ENCODE measurements at places on chromosomes 11 and 22.

GRCh38 chr22:45880716-45881523 is 96.0 kb downstream of the WNT7B start:
- no peak for DNase-seq

- DNase-seq: no peak
These were observed 13.7 kb downstream of the TBC1D22A start for GRCh38 chr22:46775850-46776826.

- DNase-seq: no peak
These were observed 682 bp downstream of the ATM start for GRCh38 chr11:108223348-108224149.

- no peak for DNase-seq
These were observed 117.4 kb upstream of the SERPIND1 start for GRCh38 chr22:20656516-20656901.

- DNase-seq: no peak
These were observed 98.7 kb downstream of the WNT7B start for GRCh38 chr22:45878051-45878781.

- DNase-seq: no peak
These were observed 86.4 kb downstream of the CDKN1C start for GRCh38 chr11:2798951-2799761.

GRCh38 chr11:117824571-117825537 is at the start of gene FXYD2:
Gene FXYD2, minus strand, starts transcription at chr11:117824744. Its CDS starts 66 bp downstream, at chr11:117824678.
- DNase-seq: no peak

DNA sequence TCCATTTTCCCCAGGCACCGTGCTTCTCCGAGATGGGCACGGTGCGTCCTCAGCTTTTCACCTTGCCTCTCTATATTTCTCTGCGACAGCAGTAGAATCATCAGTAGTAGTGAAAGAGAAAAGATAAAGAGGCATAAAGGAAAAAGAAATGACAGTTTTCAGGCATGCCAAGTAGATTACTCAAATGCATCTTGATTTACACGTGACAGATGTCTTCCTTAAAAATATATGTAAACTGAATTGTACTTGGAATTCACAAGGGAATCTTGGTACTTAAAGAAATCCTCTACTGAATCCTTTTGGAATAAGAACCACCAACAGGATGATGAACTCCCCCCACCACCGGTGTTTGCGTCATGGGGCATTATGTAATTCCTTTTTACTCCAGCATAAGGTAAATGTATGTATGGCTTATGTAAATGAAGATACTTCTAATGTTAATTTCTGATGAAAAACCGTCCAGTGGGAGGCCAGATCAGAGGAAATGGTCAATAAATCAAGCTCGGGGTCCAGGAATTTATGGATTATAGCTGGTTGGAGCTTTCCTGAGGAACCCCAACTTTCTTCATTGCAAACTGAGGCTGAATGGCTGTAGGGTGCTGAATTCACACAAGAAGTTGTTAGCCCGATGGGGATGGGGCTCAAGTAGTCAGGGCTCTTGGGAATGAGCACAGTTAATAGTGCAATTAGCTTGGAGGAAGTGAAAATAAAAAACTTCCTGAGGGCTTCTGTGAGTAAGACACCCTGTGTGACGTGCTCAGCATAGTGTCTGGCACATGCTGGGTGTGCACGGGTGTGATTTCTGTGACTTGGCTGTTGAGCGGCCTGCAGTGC is 630.4 kb downstream of the OPCML start:
- DNase-seq: no peak

GRCh38 chr11:82714346-82715174 is 19.1 kb downstream of the FAM181B start:
- DNase-seq: no peak

DNA sequence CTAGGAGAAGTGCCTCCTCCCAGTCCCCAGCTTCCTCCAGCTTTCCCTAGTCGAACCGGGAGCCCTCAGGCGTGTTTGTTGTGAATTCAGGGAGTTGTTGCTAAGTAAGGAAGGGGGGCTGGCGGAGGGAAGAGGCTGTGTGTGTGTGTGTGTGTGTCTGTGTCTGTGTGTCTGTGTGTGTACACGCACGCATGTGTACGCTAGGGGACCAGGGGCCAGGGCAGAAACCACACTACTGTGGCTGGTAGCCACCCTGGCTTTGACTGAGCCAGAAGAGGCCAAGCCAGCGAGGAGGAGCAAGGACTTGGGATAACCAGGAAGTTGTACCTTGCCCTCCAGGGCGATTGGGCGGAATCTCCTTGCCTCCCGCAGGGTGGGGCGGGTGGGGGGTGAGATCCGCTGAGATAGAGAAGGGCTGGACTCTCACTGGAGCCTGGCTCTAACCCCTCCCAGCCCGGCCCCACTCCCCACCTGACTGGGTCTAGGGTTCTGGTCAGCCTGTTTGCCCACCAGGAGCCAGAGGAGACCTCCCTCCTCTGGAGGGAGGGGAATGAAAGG is 7.5 kb downstream of the BCL9L start:
- DNase-seq: no peak

GRCh38 chr22:23384923-23385677 is 195.0 kb downstream of the IGLL1 start:
- no peak for DNase-seq

GRCh38 chr11:57638005-57638781 is 11.5 kb downstream of the YPEL4 start:
- no peak for DNase-seq

- no peak for DNase-seq
These were observed 647.6 kb downstream of the BRD1 start for GRCh38 chr22:49179886-49180682.

- DNase-seq: no peak
These were observed 9.8 kb upstream of the SEPTIN5 start for GRCh38 chr22:19704355-19705015.

- DNase-seq: no peak
These were observed 90.5 kb upstream of the ALX4 start for GRCh38 chr11:44400431-44400830.

DNA sequence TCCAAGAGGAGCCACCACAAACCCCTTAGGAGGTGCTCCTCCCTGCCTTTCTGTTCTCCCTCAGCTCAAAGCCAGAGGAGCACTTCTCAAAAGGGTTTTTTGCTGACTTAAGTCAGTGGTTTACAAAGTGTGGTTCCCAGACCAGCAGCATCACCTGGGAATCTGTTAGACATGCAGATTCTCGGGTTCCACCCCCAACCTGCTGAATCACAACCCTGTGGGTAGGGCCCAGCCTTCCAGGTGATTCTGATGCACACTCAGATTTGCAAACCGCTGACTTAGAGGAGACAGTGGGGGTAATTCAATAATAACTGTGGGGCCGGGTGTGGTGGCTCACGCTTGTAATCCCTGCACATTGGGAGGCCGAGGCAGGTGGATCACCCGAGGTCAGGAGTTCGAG is 22.8 kb downstream of the CREB3L1 start:
- no peak for DNase-seq

DNA sequence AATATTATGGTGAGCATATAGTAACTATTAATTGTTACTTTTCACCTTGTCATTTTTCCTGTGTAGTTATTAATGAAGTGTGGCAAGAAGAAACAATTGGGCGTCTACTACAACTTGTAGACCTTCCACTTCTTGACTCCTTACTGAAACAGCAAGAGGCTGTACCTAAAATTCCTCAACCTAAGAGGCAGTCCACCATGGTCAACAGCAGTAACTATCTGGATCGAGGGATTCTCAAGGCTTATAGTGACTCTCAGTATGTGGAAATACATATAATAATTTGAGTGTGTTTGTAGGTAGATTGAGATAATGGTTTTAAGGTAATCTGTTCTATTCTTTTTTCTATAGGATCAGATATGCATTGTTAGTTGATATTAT is 10.8 kb upstream of the TCP11L1 start:
- no peak for DNase-seq

DNA sequence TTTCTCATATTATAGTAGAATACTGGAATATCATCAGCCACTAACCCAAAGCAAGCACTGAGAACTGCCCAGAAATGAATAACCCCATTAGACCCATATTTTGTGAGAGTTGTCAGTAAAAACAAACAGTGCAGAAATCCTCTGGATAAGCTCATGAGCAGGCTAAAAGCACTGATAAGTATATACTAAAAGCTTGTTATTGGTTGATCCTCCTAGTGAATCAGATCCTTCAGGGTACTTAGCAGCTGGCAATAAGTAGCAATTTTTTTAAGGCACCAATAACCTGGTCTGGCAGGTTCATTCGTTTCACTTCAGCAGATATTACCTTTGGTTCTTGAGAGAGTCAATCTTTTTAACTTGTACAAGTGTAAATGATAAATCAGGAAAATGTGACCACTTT is 1.2 kb downstream of the NOX4 start:
- no peak for DNase-seq

GRCh38 chr11:13040969-13041561 is 31.9 kb downstream of the RASSF10 start:
- DNase-seq: no peak

- no peak for DNase-seq
These were observed 2.8 kb downstream of the MYOD1 start for GRCh38 chr11:17722000-17722643.

DNA sequence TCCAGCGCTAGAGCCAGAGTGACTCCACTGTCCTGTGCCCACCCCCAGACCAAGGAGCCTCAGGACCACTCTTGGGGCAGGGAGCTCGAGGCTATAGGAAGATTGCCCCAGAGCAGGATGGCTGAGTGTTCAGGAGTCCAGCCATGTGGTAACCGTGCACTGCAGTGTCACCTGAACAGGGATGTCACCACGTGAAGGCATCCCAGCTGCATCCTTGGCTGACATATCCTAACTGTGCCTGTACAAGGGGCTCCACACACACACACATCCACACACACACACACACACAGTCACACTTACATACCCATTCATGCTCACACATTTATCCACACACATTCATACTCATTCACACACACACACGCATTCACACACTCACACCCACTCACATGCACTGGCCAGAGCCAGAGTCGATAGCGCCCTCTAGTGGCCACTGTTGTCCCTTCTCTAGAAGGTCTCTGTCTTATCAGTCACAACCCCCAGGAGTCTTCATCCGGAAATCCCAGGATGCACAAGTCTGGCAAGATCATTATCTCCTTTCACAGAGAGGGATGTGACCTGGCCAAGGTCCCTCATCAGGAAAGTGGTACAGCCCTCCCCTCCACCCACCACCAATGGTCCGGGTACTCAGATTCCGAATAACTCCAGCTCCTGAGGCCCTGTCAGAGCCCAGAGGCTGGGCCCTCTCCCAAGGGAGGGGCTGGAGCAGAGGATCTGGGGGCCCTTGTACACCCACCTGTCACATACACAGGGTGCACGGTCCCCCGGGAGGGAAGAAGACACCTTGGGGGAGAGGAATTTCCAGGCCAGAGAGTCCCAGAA is 55.1 kb downstream of the IGLL5 start:
- peak; percentile 82 for DNase-seq

GRCh38 chr22:21714786-21715185 is 20.8 kb downstream of the YPEL1 start:
- DNase-seq: no peak

GRCh38 chr22:30396871-30397655 is at the start of gene SEC14L2:
Gene SEC14L2, plus strand, starts transcription at chr22:30397018. Its CDS starts 99 bp downstream, at chr22:30397117.
- peak; percentile 38 for DNase-seq

DNA sequence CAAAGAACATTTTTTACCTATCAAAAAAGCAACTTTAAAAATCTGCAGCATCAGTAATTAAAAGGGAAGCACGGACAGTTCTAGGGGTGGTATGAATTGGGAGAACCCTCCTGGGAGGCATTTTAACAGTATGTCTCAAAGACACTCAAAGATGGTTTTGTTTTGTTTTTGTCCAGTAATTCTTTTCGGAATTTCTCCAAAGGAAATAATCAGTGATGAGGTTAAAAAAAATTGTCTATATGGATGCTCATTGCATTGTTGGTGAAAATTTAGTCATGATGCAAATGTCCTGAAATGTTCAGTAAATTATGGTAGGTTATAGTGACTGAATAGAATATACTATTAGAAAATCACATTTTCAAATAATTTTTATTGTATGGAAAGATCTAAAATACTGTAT is 115.1 kb downstream of the ATXN10 start:
- no peak for DNase-seq

DNA sequence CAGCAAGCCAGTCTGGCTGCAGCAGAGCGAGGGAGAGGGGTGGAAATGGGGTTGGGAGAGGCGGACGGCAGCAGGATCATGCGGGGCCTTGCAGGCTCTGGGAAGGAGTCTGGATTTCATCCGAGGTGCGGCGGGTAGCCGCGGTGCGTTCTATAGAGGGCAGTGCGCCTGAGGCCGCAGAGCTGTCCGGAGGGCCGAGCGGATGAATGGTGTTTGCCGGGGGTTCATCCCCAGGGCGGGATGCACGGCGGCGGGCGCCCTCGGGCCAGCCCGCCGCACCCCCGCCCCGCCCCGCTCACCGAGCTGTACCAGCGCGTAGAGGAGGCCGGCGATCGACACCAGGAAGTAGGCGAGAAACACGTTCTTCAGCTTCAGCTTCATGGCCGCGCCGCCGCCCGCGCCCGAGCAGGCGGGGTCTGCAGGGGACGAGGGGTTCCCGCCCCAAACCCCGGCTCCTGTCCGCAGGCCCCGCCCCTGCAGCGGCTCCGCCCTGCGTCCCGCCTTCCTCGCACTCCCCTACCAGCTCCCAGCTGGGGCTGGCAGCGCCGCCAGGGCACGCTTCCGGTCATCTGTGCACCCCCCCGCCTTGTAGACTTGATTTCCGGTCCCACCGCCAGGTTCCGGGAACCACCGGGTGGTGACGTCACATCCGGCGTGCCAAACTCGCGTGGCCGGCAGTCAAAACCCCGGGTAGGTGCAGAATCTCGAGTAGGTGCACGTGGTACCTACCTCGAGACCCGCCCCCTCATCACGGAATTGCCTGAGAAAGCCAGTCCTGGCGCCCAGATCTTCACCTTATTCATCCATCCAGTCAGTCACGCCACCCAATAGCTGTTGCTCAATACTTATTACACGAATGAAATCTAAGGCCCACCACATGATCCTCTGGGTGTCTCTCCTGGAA is at the start of gene B3GAT3:
B3GAT3 (minus strand) TSS at position 420 of the 904 bp plus-strand sequence; CDS start at position 381, 39 bp downstream.
- peak; percentile 93 for DNase-seq

DNA sequence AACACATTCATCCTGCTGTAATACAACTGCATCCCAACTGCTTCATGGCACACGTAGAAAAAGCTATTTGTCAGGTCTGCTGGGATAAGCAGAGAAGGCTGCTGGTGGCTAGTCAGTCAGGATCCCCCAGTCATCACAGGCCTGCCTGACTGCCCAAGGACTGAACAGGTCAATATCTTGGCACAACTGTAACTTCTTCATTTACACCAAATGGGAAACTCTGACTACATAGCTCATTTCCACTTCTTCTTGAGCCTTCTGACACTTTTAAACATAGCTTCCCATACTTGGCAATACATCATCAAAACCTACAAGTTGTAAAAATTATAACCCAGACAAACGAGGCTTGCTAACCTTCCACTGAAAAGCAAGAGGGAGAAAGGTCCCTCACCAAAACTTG is 2.8 kb downstream of the TMEM9B start:
- no peak for DNase-seq

GRCh38 chr11:126358763-126359160 is 3.3 kb downstream of the ST3GAL4 start:
- DNase-seq: no peak

DNA sequence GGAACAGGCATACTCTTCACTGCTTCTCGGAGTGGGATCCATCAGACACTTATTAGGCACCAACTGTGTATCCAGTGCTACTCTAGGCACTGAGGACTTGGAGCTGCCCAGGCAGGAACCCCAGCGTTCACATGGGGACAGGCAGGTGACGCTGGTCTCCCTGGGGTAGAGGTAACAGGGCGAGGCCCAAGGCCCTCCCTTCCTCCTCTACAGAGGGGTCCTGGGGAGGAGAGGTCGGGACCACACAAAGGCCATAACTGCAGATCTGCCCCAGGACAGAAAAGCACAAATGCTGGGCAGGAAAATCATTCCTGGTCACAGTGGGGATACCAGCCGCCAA is 262.2 kb downstream of the BRD1 start:
- DNase-seq: no peak

GRCh38 chr11:17748044-17748443 is 13.5 kb downstream of the KCNC1 start:
- no peak for DNase-seq

- no peak for DNase-seq
These were observed 22.4 kb upstream of the PARVA start for GRCh38 chr11:12354750-12355545.
